ENCODE measurements at places on chromosomes 5 and 9. TPM values are rescaled to one million over a fixed set of nuclear protein-coding genes. Genes with fewer than 3 reads are reported as not detected.

PCDHB14 gene
- 1.6 TPM for total RNA-seq

ELOVL7 gene
- total RNA-seq = under 0.01 TPM

LRRC70 gene
- total RNA-seq = 18.0 TPM

UBE2QL1 gene
- 0.09 TPM for total RNA-seq

CER1 gene
- total RNA-seq = not detected

HAVCR2 gene
- not detected for total RNA-seq

IFNB1 gene
- not detected for total RNA-seq

OR1J2 gene
- total RNA-seq = not detected

SYK gene
- not detected for total RNA-seq

PKD2L2 gene
- not detected for total RNA-seq

GLIPR2 gene
- total RNA-seq = 45.4 TPM

AHRR gene
- 9.4 TPM for total RNA-seq

PCDHGC3 gene
- total RNA-seq = 10.3 TPM

GFI1B gene
- not detected for total RNA-seq

CDH18 gene
- under 0.01 TPM for total RNA-seq

EGFLAM gene
- total RNA-seq = 2.2 TPM

MTX3 gene
- 7.5 TPM for total RNA-seq

MYORG gene
- total RNA-seq = 2.4 TPM

GRM6 gene
- total RNA-seq = not detected

IFNK gene
- total RNA-seq = not detected

GABBR2 gene
- total RNA-seq = 21.6 TPM

MRPS27 gene
- total RNA-seq = 64.2 TPM

LCN15 gene
- not detected for total RNA-seq

REEP2 gene
- 2.8 TPM for total RNA-seq

CYLC2 gene
- total RNA-seq = not detected

ESM1 gene
- total RNA-seq = 214 TPM

ANKRD20A1 gene
- total RNA-seq = 1.7 TPM

DCAF12 gene
- 13.9 TPM for total RNA-seq

HRH2 gene
- 0.09 TPM for total RNA-seq

PPP1R26 gene
- 14.8 TPM for total RNA-seq

TMEM252 gene
- not detected for total RNA-seq

GBGT1 gene
- 11.2 TPM for total RNA-seq

PCDHGB1 gene
- total RNA-seq = 0.99 TPM

PCDHA1 gene
- not detected for total RNA-seq

AQP7 gene
- total RNA-seq = 0.09 TPM

ARID3C gene
- 0.09 TPM for total RNA-seq

PCDHGA4 gene
- total RNA-seq = 5.0 TPM

ADAMTS12 gene
- 16.9 TPM for total RNA-seq

LTC4S gene
- total RNA-seq = 1.1 TPM

TXNDC8 gene
- not detected for total RNA-seq

TCF7 gene
- 0.09 TPM for total RNA-seq

CLK4 gene
- 20.0 TPM for total RNA-seq

CAVIN4 gene
- 2.0 TPM for total RNA-seq

HTR4 gene
- total RNA-seq = not detected

IRX4 gene
- not detected for total RNA-seq

POU4F3 gene
- not detected for total RNA-seq

OSMR gene
- 9.7 TPM for total RNA-seq

TICAM2 gene
- 1.5 TPM for total RNA-seq

NEUROG1 gene
- total RNA-seq = not detected

APBA1 gene
- 4.2 TPM for total RNA-seq

PLEKHG4B gene
- total RNA-seq = not detected

IL3 gene
- total RNA-seq = not detected
